HS-27A (cell line): ENCODE measurements at places on chromosomes 5 and 9.

- no peak for DNase-seq
Observed at GRCh38 chr5:59519338-59519737, 374.2 kb downstream of the PDE4D start.

DNA sequence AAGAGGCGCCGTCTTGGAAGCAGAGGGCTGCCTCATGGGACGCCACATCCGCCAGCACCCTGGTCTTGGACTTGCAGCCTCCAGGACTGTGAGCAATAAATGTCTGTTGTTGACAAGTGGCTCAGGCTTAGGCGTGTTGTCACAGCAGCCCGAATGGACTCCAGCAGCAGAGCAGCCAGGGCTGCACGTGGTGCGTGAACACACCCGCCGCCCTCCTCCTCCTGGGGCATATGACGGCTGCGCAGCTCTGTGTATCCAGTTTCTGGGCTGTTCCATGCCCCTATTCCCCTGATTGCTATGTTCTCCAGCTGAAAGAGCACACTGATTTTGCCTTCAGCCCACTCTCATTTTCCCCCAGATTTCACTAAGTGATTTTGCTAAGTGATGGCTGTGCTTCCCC, 36.0 kb upstream of the CLPTM1L start:
- no peak for DNase-seq

GRCh38 chr9:36258208-36258995, at the start of gene GNE:
Gene GNE, minus strand, starts transcription at chr9:36258448. Its CDS starts 9,093 bp downstream, at chr9:36249355.
- DNase-seq: peak; percentile 96

DNA sequence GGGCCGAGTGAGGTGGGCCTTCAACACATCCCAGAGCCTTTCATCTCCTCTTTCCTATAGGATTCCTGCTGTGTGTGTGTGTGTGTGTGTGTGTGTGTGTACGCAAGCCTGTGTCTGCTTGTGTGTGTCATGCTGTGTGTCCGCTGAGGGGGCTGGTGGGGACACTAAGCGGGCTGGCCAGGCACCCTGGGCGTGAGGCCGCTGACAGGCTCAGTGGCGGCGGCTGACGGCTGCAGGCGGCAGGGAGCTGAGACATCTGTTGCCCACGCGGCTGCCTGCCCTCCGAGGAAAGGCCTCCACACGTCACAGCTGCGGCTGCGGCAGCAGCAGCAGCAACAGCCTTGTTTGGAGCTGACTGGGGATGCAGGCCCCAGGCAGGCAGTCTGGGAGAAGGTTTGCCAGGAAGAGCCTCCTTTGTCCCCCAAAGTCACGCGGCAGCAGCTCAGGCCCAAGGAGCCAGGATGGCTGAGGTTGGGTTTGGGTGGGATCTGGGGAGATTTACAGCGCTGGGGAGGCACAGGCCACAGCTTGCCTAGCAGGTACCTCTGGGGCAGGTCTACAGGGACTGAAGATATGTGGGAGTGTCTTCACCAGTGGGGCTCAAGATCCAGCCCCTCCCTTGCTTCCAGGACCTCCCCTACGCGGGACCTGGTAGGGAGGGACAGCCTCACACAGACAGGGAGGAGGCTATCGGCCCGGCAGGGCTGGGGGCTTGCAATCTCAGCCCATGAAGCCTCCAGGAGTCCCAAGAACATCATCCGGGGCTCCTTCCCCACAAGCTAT, 1.8 kb downstream of the PDLIM4 start:
- DNase-seq: no peak

- no peak for DNase-seq
Observed at GRCh38 chr5:78899922-78900362, 85.2 kb downstream of the ARSB start.

DNA sequence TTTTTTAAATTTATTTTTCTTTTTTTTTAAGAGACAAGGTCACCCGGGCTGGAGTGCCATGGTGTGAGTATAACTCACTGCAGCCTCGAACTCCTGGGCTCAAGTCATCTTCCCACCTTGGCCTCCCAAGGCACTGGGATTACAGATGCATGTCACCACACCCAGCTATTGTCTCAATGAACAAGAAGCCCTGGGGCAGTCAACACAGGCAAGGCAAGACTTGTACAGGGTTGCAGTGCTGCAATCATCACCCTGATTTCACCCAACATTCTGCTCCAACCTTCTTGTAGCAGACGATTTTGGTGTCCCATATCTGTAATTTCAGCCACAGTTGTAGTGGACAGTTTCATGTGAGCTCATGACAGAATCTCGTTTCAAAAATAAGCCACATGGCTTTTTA, 205.8 kb upstream of the KIF2A start:
- no peak for DNase-seq

GRCh38 chr5:127011961-127012644, 18.3 kb downstream of the MARCHF3 start:
- no peak for DNase-seq

- DNase-seq: no peak
Observed at GRCh38 chr5:144864118-144864517, 693.4 kb downstream of the KCTD16 start.

- no peak for DNase-seq
Observed at GRCh38 chr9:73076970-73077369, 74.7 kb upstream of the ANXA1 start.

DNA sequence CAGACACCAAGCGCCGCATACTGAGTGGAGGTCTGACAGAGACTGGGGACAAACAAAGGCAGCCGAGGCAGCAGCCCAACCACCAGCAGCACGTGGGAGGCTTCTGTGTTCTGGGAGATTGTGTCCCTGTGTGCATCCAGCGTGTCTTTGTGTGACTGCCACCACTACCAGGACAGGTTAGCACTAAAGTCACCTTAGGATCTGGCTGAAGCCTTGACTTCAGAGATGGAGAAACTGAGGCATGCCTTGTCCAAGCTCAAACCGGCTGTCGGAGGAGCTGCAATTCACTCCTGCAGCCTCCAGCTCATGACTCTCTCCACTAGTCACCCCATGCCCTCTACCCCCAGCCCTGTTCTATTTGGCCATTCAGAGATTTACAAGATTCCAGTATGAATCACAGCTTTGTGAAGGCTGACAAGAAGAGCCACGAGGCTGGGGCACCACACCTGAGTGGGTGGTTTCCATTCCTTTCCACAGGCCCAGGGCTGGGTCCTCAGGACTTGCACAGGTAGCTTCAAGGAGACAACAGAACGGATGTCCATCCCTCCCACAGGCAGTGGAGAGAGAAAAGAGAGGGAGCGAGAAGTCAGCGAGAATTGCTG, 69.3 kb downstream of the SHB start:
- no peak for DNase-seq
